Neuronal stem cell (in vitro differentiated cells): ENCODE measurements at places on chromosomes 3 and 15.

DNA sequence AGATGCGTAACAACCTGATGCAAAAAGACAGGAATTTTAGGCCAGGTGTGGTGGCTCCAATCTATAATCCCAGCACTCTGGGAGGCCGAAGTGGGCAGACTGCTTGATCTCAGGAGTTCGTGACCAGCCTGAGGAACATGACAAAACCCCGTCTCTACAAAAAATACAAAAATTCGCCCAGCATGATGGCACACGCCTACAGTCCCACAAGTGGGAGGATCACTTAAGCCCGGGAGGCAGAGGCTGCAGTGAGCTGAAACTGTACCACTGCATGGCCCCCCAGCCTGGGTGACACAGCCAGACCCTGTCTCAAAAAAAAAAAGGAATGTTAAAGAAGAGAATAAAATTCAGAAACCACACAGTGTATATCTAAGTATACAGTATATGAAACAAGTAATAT is 40.7 kb downstream of the PTPN9 start:
- no peak for DNase-seq

- DNase-seq, result peak; percentile 36
Measured at GRCh38 chr3:157239082-157239704, 79.2 kb upstream of the CCNL1 start.

DNA sequence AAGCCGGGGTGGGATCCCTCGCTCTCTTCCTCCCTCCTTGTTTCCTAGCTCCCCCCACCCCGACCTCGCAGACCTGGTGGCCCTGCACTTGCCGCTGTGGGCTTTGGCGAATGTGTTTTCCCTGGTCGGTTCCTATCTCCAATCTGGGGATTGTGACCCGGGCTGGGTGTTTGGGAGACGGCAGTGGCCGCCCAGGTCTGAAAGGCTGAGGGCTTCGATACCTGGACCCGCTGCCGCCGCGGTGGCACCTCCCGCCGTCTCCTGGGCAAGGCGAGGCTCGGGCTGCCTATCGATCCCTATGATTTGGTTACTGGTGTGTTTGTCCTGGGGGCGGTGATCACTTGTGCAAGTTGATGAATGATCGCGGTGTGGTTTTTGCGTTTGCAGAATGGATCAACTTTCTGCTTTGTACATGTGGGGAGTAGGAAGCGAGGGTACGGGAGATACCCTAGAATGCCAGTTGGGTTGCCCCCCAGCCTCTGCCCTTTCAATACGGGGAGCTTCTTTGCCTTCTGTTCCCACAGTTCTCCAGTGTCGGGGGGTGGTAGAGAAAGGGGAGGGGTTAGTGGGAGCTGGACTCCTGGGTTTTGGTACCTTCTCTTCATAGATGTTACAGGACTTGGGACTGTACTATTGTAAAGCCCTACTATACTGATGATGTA is 3.0 kb downstream of the BBX start:
- no peak for DNase-seq

GRCh38 chr3:141913150-141913811 is 36.8 kb downstream of the ATP1B3 start:
- no peak for DNase-seq

DNA sequence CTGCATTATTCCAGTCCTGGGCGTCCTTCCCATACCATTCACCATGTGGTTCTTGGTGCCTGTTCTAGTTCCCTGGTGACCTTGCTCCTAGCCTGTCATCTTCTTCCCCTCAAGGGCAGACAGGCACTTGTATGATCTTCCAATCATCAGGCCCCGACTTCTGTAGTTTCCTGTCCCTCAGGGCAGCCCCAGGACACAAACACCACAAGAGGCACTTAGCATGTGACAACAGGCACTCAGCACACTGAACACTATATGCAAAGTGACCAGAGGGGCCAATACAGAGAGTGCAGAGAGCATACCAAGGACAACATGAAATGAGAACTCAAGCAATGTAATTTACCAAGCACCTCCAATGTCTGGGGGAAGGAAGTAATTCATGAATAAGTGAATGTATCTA is 17.9 kb downstream of the TMEM40 start:
- DNase-seq, result no peak

GRCh38 chr15:99123713-99124451 is 19.0 kb downstream of the SYNM start:
- peak; percentile 63 for DNase-seq

GRCh38 chr15:88635318-88635717 is 3.5 kb upstream of the ISG20 start:
- DNase-seq, result no peak

GRCh38 chr3:188421836-188422540 is 268.0 kb downstream of the LPP start:
- no peak for DNase-seq

- DNase-seq, result no peak
Measured at GRCh38 chr15:25093455-25094029, 138.8 kb downstream of the SNRPN start.

DNA sequence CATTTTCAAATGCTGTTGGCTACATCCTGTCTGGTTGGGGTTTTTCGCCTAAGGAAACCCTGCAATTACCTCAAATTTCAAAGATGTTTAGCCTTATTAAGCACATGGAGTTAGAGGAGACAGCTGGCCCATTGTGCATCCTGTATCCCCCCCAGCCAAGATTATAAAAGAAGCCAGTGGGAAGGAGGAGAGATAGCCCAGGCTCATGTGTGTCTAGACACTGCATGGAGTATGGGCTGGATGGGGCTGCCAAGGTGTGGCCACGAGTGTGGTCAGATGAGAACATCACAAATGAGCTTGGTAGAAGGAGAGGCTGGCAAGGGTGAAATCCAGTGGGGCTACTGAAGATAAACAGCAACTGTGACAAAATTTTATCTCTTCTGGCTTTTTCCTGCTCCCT is 270.0 kb upstream of the TBC1D5 start:
- DNase-seq, result no peak

GRCh38 chr3:59608356-59608755 is 558.5 kb upstream of the CFAP20DC start:
- no peak for DNase-seq

- DNase-seq, result no peak
Measured at GRCh38 chr3:196047391-196048030, 34.4 kb downstream of the TFRC start.

DNA sequence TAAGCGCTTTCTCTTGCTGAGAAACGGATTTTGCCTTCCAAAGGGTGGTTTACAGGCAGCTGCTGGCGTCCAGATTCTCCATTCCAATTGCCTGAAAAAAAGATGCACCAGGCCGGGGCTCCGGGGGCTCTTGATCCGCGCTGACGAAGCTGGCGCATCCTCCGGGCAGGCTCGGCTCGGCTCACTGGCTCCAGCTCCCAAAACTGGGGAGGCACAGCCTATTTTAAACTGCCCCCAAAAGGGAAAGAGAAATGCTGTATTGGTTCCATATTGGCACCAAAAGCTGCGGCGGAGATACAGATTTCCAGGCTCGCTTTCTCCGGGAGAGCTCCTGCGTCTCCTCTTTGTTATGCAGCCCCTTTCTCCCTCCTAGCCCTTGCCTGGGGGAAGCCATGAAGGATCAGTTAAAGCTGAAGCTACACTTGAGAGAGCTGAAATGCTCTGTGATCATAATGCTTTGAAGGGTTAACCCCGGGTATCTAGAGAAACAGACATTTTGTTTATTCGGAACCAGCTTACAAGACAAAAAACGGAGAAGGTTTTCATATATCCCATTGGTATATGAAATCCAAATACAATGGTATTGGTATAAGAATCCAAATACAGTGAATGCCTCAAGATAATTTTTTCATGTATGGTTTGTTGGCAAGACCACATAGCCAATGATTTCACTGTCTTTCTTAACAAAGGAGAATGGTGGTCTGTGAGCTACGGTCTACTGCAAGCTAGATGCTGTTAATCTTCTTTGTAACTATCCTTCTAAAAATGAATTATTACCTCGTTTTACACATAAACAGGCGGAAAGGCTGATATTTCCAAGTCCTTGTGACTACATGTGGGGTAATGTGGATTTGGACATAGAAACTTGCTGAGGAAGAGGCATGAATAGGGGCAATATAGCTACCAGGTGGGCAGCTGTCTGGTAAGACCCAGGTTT is 693 bp downstream of the CD200 start:
- DNase-seq, result no peak

DNA sequence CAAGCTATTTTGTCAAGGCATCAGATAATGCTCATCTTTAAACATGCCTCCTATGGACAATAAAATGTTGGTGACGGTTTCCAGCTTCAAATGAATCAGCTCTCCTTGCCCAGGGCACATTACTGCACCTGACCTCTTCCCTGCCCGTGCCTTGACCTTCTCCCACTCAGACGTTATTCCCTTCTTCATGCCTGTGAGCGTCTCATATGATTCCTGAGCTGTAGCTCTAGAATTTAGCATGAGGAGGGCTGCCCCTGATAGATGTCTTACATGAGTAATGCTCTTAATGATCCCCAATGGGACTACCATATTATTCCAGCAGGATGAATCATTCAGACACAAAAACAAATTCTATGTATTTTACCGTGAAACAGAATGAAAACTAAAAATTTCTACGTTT is 762.7 kb downstream of the ROBO1 start:
- no peak for DNase-seq

DNA sequence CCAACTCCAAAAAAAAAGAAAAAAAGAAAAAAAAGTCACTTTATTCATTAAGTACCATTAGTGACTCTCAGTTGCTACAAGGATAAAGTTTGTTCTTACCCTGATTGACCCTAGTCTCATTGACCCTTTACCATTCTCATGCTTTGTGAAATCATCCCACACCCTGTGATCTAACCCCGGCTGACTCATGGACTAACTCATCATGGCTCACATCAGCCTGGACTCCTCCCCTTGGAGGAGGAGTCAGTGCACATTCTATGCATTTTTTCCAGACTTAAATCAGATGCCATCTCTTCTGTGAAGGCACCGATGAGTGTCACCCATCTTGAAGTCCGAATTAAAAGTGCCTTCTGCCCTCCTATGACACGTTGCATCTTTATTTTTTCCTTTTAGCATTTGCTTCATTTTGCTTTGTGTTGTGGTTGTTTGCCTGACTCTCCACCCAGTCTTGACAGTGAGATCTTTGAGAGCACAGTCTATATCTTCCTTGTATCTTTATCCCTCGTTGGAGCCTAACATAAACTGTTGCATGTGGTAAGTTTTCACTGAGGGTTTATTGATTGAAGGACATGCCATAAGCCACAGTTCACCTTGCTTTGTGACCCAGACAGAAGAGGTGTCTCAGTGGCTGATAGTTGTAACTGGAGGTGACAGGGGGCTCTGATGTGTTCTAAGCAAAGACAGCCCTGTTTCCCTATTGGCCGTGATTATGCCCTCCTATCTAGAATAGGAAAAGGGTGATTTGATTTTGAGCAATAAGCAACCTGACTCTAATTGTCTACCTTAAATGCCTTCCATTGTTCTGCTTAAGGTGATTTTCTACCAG is 72.1 kb downstream of the IL1RAP start:
- DNase-seq, result peak; percentile 24

- DNase-seq, result no peak
Measured at GRCh38 chr3:160771811-160772459, 15.9 kb downstream of the PPM1L start.

- no peak for DNase-seq
Measured at GRCh38 chr15:99181545-99181971, 67.8 kb downstream of the TTC23 start.

- DNase-seq, result no peak
Measured at GRCh38 chr3:102826636-102827035, 391.8 kb downstream of the ZPLD1 start.

- peak; percentile 85 for DNase-seq
Measured at GRCh38 chr15:52783191-52783829, 6.8 kb downstream of the ONECUT1 start.

GRCh38 chr15:65339920-65340319 is 35.4 kb downstream of the RNU5B-1 start:
- no peak for DNase-seq

GRCh38 chr3:129586746-129587430 is 19.6 kb downstream of the PLXND1 start:
- DNase-seq, result no peak

- no peak for DNase-seq
Measured at GRCh38 chr3:160108362-160108761, 116.9 kb upstream of the C3orf80 start.

- DNase-seq, result peak; percentile 53
Measured at GRCh38 chr3:197456261-197457091, 99.3 kb downstream of the BDH1 start.

DNA sequence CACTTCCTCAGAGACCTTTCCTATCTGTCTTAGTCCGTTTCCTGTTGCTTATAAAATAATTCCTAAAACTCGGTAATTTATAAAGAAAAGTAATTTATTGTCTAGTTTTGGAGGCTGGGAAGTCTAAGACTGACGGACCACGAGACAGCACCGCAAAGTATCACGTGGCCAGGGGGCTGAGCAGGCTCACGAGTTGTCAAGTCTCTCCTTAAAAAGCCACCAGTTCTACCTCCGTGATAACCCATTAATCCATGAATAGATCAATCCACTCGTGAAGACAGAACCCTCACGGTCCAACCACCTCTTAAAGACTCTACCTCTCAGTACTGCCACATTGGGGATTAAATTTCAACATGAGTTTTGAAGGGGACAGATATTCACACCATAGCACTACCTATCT is 821 bp downstream of the LINS1 start:
- DNase-seq, result no peak

DNA sequence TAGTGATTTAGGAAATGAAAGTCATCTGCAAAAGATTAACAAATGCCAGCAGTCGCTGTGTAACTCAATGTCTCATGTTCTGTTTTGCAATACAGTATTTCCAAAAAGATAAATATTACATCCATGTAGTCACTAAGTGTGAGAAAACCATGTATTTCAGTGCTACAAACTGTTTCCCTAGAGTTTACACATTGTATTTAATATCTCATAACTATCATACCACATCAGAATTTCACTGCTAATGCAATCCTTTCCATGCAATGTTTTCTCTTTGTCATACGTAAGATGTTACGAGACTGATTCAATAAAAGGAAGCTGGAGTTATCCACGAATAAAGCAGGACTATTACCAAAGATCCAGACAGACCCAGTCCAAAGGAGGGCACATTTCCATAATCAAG is 269.4 kb downstream of the GBE1 start:
- DNase-seq, result no peak

- DNase-seq, result no peak
Measured at GRCh38 chr3:46553154-46553553, 12.9 kb downstream of the LRRC2 start.

- no peak for DNase-seq
Measured at GRCh38 chr3:159128628-159129027, 326.8 kb downstream of the MFSD1 start.

DNA sequence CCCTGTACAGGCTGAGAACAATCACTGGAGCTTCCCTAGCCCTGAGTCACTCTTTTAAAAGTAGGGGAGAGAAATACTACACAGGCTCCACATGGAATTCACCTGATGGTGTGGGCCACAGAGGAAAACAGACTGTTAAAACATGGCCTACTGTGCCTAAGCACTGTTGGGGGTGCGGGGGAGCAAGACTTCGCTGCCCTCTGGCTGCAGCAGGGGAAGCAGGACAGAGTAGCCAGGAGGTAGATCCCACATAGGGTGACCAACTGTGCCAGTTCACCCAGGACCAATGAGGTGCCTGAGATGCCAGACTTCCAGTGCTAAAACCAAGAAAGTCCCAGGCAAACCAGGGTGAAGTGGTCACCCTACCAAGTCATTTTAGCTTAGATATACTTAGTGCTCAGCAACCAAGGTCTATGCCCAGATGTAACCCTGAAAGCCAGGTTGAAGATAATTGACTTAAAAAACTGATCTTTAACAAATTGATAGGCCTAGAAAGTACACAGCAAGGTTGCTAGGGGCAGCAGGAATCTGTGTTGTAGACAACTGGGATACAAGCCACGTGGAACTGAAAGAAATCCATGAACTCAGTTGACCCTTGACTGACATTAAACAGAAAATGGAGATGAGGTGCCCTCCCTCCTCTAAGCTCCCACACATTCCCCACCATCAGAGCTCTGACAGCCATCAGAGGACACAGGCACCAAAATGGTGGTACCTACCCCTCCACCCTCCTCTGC is 344.2 kb upstream of the PPP2R3A start:
- no peak for DNase-seq
